Mesenteric fat pad (tissue), 1 donor: ENCODE measurements at places on chromosomes 6 and 20.

- DNase-seq: no peak
These were observed 14.7 kb upstream of the SIM1 start for GRCh38 chr6:100479179-100480035.

- no peak for DNase-seq
These were observed 56.6 kb upstream of the SAMHD1 start for GRCh38 chr20:37007898-37008649.

DNA sequence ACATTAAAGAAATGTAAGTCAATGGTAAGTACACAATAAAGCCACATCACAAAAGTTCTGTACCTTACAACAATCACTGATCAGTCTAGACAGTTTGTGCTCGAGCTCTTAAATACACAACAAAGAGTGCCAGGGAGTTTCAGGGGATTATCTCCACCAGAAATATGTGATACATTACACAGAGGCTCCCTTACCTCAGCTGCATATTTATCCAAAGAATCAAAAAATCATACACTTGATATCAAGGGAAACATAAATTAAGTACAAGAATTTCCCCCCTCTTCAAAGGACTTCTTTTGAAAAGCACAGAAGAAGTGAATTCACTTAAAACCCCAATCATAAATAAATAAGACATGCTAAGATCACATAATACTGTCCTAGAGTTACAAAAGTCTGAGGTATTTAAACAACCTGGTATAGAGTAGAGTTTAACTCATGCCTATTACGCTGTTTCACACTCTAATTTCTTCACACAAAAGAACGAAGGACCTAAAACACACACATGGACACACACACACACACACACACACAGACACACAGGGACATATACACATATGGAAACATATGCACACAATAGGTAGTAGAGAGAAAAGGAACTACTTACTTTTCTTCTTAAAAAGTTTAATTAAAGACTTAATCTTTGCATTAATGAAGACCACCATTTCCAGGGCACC, 528 bp downstream of the NHSL1 start:
- no peak for DNase-seq

DNA sequence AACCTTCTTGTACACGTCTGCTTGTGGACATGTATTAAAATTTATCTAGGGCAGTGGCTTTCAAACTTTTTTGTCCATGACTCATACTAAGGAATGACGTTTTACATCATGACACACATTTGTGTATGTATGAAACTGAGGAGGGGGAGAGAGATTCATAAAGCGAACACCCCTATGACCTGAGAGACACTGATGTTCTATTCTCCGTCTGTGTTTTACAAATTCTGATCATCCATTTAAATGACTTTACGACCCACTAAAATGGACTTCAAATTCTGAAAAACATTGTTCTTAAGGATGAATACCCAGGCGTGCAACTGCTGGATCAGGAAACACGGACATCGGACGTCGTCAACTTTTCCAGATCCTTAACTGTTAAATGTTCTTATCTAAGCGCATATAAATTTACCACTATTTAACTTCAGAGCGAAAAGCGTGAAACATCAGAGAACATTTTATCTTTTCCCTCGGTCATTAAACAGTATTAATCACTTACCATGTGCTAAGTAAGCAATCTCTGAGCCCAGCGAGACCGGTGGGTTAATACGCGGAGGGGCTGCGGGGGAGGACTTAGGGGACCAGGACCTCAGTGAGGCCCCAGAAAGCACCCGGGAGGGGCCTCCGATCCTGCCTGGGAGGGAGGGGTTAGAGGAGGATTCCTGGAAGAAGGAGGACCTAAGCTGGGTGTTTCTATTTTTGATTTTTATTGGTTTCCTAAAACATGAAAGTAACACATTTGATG, 1.2 kb downstream of the PLAGL1 start:
- DNase-seq: no peak
